Tibial nerve (tissue), 4 donors: ENCODE measurements at places on chromosomes 3 and 15. TPM values are rescaled to one million over a fixed set of nuclear protein-coding genes. Genes with fewer than 3 reads are reported as not detected.
A peak's percentile ranks its signal among the peaks of the same experiment; 100 is the strongest.

DNA sequence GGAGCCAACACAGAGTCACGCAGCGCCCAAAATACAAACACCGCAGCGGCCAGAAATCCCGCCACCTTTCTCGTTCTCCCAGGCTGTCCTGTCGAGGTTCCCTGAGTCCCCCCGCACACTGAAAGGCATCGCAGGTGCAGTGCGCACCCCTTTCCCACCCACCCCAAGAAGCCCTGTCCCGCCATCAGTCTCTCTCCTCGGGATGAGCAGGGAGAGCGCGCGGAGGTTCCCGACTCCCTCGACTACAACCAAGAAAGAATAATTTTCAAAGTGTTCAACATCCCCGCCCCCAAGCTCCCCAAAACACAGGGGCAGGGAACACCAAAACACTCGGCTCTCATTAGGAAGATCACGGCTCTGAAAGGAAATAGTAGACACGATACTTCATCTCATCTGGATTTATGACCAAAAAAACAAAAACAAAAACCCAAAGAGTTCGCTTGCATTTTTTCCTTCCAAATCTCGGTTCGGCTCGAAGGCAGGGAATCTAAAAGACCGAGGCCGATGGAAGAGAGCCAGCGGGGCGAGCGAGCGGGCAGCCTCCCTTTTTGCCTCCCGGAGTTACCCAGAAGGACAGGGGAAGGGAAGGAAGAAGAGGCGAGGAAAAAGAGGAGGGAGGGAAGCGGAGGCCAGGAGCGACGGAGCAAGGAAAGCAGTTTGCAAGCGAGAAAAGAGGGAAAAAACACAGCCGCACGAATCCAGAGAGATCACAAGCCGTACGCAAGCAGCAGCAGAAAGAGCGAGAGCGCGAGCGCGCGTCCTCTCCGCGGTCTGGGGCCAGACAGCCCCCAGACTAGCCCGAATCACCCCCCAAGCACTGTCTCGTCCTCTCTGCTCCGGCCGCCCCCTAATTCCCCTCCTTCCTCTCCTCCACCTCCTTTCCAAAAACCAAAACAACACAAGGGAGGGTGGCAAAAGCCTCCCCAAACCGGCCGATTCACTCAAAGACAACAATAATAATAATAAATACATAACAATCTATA lies 808 bp downstream of the BCL6 start:
- peak overlapping the region; percentile 85 for H3K4me3 ChIP-seq
- no peaks in the 10 kb centered on the region for H3K36me3 ChIP-seq
- H3K27ac ChIP-seq: peak overlapping the region; percentile 100
- no peaks in the 10 kb centered on the region for H3K27me3 ChIP-seq
- no peak for DNase-seq
- peaks cover 36% of the 10 kb centered on the region for H3K4me1 ChIP-seq

- no peaks in the 10 kb centered on the region for H3K27me3 ChIP-seq
- no peak overlapping the region for H3K4me3 ChIP-seq
- DNase-seq: no peak
- no peak overlapping the region for H3K27ac ChIP-seq
Measured at GRCh38 chr3:88076712-88077111, 17.7 kb downstream of the ZNF654 start.

DNA sequence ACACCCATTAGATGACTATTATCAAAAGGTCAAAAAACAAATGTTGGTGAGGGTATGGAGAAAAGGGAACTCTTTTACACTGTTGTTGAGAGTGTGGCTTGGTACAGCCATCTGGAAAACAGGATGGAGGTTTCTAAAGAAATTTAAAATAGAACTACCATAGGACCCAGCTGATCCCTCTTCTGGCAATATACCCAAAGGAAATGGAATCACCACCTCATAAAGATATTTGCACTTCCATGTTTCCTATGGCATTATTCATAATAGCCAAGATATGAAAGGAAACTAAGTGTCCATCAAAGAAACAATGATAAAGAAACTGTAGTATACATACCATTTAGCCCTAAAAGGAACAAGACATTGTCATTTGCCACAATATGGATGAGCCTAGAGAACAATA lies 186.3 kb downstream of the SCAPER start:
- H3K4me3 ChIP-seq: no peak overlapping the region
- no peak overlapping the region for H3K27ac ChIP-seq
- no peaks in the 10 kb centered on the region for H3K27me3 ChIP-seq
- no peak for DNase-seq
- H3K36me3 ChIP-seq: peaks cover 43% of the 10 kb centered on the region

The ANKUB1 gene
- total RNA-seq: 0.87 TPM

DNA sequence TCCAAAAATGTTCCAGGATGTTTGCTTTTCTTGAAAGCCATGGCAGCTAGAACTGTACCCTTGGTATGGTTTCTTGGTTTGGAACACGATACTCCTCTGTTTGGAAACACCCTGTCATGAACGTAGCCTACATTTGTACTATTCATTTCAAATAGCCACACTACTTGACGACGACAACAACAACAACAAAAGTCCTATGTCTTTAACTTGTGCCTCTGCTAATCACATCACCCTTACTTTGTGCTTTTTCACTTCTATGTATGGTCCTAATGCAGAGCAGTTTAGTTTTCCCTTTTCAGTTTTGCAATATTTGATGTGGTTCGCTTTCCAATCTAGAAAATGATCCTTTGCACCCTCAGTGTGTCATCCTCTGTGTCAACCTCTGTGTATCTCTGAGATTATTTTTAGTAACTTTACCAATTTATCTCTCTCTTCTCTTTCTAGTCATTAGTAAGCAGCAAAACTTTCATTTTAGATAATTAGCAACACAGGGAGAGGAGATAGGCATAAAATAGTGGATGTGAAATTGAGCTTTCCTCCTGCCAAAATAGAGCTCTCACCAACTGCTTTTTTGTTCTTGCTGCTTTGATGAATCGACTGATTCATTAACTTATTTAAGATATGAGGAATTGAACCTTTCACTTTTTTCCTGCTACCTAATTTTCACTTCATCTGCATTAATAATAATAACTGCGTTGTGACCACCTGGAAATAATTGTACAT lies 44.1 kb upstream of the TP63 start:
- H3K4me1 ChIP-seq: no peaks in the 10 kb centered on the region
- no peaks in the 10 kb centered on the region for H3K36me3 ChIP-seq
- no peaks in the 10 kb centered on the region for H3K27me3 ChIP-seq
- DNase-seq: no peak
- H3K4me3 ChIP-seq: no peak overlapping the region
- no peak overlapping the region for H3K27ac ChIP-seq

- no peak for DNase-seq
- no peaks in the 10 kb centered on the region for H3K27me3 ChIP-seq
- no peak overlapping the region for H3K4me3 ChIP-seq
- H3K27ac ChIP-seq: no peak overlapping the region
Measured at GRCh38 chr15:44340410-44340809, 51.9 kb downstream of the GOLM2 start.

GRCh38 chr3:90035643-90036042 lies 928.2 kb downstream of the EPHA3 start:
- DNase-seq: no peak
- H3K4me1 ChIP-seq: no peaks in the 10 kb centered on the region
- no peaks in the 10 kb centered on the region for H3K27me3 ChIP-seq

GRCh38 chr15:68113273-68113672 lies 59.2 kb downstream of the PIAS1 start:
- H3K27ac ChIP-seq: no peak overlapping the region
- H3K4me3 ChIP-seq: no peak overlapping the region
- H3K4me1 ChIP-seq: no peaks in the 10 kb centered on the region
- DNase-seq: no peak
- no peaks in the 10 kb centered on the region for H3K36me3 ChIP-seq
- no peaks in the 10 kb centered on the region for H3K27me3 ChIP-seq

DNA sequence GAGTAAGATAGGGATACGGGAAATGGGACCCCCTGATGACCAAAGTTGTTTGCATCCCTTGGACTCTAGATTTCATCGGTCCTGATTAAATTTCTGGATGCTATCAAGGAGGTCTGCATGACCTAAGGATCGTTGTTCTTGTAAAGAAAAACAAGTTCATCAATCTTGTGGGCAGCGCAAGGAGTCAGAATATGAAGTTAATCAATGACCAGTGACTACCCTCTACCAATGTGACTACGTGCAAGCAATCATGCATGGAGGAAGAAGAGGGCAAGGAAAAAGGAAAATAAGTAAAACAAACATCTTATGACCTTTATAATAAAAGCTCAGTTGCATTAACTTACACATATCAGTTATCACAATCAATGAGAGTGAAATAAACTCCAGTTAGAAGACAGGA lies 139.7 kb downstream of the RTP4 start:
- DNase-seq: no peak
- H3K4me1 ChIP-seq: no peaks in the 10 kb centered on the region
- no peak overlapping the region for H3K4me3 ChIP-seq
- no peaks in the 10 kb centered on the region for H3K36me3 ChIP-seq
- H3K27me3 ChIP-seq: no peaks in the 10 kb centered on the region
- no peak overlapping the region for H3K27ac ChIP-seq

The ADPRH gene
- total RNA-seq: 10.5 TPM

- H3K4me3 ChIP-seq: peak overlapping the region; percentile 69
- no peak for DNase-seq
- peaks cover 58% of the 10 kb centered on the region for H3K4me1 ChIP-seq
Measured at GRCh38 chr15:66292571-66293418, 573 bp upstream of the DIS3L start.

DNA sequence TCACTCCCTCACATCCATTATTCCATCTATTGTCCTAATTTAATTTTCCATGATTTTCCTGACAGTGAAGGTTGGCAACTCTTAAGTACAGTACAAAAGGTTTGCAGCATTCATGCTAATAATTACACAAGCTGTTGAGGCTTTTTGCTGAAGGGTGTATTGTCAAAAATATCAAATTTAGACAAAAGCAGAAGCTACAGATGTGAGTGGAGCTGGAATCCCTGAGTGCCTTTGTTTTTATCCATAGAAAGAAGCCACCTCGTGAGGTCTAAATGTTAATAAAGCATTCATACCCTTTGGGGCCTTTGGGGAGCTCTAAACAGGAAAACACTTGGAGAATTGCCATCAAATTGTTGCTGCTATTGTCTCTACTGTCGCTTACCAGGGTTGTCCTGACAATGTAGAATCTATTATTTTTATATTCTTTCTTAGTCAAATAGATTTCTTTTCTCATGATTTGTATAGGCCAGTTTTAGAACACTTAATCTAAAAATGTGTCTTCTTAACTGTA lies 185.8 kb upstream of the ROBO1 start:
- no peaks in the 10 kb centered on the region for H3K4me1 ChIP-seq
- H3K27ac ChIP-seq: no peak overlapping the region
- no peak overlapping the region for H3K4me3 ChIP-seq
- H3K27me3 ChIP-seq: no peaks in the 10 kb centered on the region

The ANXA2 gene
- total RNA-seq: 747 TPM

DNA sequence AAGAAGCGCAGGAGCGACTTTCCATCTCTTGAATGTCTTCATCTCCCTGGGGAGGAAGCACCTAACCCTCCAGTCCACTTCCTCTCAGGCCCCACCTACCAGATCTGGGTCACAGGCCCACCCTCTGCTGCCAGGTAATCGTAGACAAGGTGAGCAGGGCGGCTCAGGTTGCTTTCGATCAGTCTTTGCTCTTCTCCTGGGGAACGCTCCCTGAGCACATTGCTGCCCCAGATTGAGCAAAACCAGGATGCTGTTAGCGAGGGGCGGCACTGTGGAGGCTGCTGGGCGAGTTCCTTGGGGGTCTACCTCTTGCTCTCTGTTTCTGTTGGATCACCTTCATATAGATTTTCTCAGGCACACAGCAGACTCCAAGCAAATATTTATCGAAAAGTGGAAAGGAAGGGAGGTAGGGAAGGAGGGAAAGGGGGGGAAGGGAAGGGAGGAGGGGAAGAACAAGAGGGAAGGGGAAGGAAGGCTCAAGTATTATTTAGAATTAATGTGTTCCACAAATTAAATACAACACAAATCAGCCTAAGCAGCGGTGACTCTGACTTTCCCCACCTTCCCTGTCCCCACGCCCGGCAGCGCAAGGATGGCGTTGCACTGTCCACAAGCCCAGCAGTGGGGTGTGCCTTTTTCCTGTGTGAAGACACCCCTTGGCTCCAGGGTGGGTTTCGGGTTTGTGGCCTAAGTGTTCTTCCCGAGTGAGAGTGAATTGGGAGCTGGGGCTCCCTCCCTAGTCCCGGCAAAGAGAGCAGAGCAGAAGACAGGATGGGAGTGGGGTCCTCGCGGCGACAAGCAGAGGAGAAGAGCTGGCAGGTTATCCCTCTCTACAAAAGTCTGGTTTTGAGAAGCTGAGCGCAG lies 6.1 kb upstream of the PCSK6 start:
- H3K4me3 ChIP-seq: no peak overlapping the region
- H3K27ac ChIP-seq: no peak overlapping the region
- no peaks in the 10 kb centered on the region for H3K36me3 ChIP-seq
- H3K27me3 ChIP-seq: no peaks in the 10 kb centered on the region
- peaks cover 9% of the 10 kb centered on the region for H3K4me1 ChIP-seq

DNA sequence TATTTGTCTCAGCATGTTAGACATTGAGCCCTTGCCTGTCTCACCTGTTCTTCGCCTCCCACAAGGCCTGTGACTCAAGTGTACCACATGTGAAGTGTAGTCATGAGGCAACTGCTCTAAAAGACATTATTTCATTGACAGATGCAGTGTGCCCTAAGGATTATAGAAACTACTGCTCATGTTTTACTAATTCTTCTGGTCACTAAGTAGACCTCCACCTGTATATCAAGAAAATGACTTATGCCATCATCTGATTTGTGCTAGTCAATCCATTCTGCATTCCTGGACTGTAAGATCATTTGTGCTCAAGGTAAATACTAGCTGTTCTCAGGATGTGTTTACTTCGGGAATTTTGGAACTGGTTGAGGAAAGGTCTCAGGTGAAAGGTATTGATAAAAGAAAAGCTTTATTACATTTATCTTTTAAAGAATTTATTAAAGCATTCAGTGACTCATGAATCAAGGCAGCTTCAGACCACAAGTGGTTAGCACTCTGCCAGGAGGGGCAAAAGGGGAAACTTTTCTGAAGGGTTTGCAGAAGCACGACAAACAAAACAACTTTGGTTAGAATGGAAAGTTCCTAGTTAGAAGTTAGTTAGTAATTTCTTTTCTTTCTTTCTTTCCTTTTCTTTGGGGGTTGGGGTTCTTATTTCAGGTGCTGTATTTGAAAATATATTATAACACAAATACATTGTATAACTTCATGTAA lies 465.3 kb upstream of the CBLB start:
- H3K36me3 ChIP-seq: no peaks in the 10 kb centered on the region
- H3K4me3 ChIP-seq: no peak overlapping the region
- no peak for DNase-seq
